Kidney epithelial cell (primary cell): ENCODE measurements at places on chromosomes 13 and 19. TPM values are rescaled to one million over a fixed set of nuclear protein-coding genes. Genes with fewer than 3 reads are reported as not detected.

ZNF836 gene
- 4.8 and 9.9 TPM in 2 replicates for total RNA-seq

RYR1 gene
- 0.07 and 0.17 TPM in 2 replicates for total RNA-seq

- no peak for DNase-seq
Measured at GRCh38 chr13:26563713-26564112, 6.2 kb downstream of the WASF3 start.

DNA sequence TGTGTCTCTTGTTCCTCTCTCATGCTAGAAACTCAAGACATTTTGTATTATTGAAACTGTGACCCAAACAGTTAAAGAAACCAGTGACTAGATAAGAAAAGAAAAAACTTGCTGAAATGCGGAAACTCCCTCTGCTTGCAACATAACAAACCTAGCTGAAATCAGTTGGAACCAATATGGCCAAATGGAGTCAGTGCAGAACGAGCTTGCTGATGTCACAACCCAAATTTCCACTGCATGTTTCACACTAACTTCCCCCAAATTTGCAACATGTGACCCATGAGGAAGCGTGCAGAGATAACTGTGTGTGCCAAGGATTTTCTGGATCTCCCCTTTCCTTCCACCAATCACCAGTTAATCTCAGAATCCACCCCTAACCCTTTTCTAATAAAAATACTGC is 208.0 kb downstream of the DLEU7 start:
- no peak for DNase-seq

GRCh38 chr13:98495627-98496478 is 81.1 kb downstream of the STK24 start:
- DNase-seq: no peak

GRCh38 chr13:94327318-94327717 is 152.2 kb downstream of the DCT start:
- DNase-seq: peak; percentile 32

GRCh38 chr19:870314-870713 is 10.8 kb downstream of the CFD start:
- no peak for DNase-seq

- no peak for DNase-seq
Measured at GRCh38 chr19:40512473-40513344, 45.9 kb downstream of the SPTBN4 start.

GRCh38 chr13:69547780-69548179 is 559.8 kb upstream of the ATXN8OS start:
- DNase-seq: no peak

DNA sequence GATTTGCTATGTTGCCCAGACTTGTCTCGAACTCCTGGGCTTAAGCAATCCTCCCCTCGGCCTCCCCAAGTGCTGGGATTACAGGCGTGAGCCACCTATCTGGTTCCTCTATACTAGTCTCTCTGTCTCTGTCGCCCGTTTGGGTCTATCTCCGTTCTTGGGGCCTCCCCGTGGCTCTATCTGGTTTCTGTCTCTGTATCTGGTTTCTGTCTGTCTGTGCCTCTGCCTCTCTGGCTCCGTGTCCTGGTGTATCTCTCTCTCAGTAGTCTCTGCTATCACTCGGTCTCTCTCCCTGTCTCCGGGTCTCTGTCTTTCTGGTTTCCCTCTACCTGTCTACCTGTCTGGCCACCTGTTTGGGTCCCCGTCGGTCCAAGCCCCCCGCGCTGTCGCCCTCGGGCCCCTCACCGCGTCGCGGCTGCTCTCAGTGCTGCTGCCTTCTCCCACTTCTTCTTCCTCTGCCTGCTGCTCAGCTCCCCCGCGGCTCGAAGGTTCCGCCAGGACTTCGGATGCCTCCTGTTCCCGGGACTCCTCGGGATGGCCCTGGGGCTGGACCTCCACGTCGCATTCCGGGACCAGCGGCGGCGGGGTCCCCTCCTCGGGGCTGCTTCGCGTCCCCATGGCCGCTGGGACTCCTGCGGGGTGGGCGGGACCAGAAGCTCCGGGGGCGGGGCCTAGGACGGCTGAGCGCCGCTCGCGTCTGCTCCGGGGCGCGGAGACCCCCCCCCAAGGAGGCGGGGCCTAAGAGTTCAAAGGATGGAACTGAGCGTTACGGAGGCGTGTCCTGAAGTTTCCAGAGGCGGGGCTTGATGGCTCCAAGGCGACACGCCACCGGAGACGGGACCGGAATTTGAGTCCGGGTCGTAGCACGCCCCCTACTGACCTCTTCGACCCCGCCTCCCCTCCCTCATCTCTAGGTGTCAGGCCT is 783 bp downstream of the PHLDB3 start:
- DNase-seq: no peak

GRCh38 chr13:27942972-27943371 is 23.2 kb downstream of the PDX1 start:
- DNase-seq: no peak
